ENCODE measurements at places on chromosomes 16 and 17.

- DNase-seq, result no peak
These were observed 124.6 kb downstream of the AXIN2 start for GRCh38 chr17:65436871-65437270.

- no peak for DNase-seq
These were observed 19.3 kb upstream of the MNT start for GRCh38 chr17:2420176-2420575.

- DNase-seq, result no peak
These were observed 37.4 kb downstream of the AXIN2 start for GRCh38 chr17:65523853-65524664.

DNA sequence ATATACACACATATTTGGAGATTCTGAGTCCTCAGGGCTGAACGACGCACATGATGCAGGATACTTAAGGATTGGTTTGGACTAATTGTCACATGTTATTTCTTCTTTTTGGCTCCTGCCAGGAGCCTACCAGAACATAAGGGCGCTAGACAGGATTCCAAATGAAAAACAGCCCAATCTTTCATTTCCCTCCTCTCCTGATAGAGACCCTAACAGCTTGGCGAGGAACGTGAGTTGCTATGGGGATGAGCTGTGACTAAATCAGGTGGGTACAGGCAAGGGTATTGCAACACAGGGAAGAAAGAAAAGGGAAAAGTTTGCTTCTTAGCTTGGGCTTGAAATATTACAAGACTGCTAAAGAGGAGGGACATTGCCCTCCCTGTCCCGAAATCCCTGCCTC, 109.9 kb downstream of the AIPL1 start:
- DNase-seq, result no peak

- no peak for DNase-seq
These were observed 18.5 kb downstream of the MRPL45 start for GRCh38 chr17:38315497-38315896.

DNA sequence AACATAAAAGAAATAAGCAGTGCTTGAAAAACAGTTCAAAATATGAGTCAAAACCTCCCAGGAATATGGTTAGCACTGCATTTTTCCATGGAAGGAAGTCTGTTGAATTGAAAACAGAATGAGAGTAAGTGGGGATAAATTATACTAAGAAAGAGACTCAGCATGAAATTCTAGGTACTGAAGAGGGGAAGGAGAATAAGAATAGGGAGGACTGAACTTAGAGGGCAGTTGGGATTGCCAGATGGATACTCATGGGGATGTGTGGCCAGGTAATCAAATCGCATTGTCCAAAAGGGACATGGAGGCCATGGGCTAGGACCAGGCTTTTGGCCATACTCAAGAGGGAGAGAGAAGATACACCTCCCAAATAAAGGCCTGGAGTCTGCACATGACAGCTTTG, 247.9 kb downstream of the CDH13 start:
- DNase-seq, result no peak

DNA sequence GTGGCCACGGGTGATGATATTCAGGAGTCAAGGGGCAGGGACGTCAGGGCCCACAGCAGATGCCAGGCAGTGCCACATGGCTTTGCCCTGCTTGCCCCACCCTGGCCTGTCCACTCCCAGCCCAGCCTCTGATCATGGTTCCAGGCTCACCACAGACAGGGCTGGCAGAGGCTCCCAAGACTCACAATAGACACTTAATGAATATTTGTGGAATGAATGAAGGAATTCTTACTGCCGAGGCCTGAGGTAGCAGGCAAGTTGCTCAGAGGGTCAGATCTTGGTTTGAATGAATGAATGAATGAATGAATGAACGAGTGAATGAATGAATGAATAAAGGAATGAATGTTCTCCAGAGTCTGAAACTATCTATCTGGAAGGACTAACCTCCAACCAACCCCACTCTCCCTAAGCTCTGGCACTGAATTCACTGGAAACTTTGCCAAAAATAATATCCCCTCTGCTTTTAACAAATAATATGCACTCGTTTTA, 60.9 kb downstream of the RAI1 start:
- DNase-seq, result no peak

DNA sequence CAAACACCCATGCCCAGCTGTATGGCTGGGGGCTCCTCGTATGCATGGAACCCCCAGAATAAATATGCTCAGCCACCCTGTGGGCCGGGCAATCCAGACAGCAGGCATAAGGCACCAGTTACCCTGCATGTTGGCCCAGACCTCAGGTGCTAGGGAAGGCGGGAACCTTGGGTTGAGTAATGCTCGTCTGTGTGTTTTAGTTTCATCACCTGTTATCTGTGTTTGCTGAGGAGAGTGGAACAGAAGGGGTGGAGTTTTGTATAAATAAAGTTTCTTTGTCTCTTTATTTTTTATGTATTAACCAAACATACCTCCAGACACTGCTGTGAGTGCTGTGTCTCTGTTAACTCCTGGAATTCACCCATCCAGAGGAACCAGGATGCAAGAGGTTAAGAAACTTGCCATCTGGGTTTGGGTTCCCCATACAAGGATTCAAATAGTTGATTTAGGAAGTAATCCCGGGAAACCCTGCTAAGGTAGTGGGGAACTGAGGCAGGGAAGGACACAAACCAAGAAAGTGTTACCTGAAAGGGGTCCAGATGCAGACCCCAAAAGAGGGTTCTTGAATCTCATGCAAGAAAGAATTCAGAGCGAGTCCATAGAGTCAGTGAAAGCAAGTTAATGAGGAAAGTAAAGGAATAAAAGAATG, 37.4 kb upstream of the IL21R start:
- DNase-seq, result no peak

DNA sequence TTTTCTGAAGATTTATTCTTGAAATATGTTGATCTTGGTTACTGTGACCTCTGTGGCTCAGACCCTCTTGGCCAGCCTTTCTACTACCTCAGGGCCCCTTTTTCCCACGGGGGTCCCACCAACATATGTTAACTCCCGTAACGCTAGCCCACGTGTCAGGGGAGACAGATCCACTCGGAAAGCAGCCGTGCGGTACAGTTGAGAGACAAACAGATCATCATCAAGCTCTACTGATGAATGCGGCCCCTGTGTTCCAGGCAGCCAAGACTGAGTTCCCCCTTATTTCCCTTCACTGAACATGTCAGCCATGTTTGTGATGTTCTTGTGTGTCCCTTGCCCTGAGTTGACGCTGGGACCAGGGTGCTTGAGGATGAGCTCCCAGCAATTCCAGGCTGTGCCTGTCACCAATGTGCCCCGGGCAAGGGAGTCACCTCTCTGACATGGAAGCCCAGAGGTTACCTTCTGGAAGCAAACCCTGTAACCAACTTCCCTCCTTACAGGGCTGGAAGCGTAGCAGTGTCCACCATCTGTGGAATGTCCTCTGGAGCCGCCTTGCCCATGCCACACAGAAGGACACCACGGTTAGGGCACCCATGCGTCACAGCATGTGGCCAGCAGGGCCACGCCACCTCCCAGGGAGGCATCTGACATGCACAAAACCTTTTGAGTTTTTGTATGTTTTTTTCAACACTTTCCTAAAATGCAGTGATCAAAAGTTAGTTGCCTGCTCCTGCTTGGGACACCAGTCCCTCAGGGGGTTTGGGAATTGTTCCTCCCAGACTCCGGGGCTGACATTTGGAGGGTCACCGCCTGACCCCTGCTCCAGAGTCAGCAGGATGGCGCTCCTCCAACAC, 193.7 kb upstream of the CHMP6 start:
- no peak for DNase-seq
